NCI-H2107 (cell line): ENCODE measurements at places on chromosomes 7 and 10.

GRCh38 chr7:3063016-3063753 is 19.5 kb upstream of the CARD11 start:
- no peak for DNase-seq

- no peak for DNase-seq
These were observed 411.6 kb downstream of the PLXNA4 start for GRCh38 chr7:132164558-132165125.

- DNase-seq: no peak
These were observed 598.6 kb upstream of the MGMT start for GRCh38 chr10:128868481-128868880.

DNA sequence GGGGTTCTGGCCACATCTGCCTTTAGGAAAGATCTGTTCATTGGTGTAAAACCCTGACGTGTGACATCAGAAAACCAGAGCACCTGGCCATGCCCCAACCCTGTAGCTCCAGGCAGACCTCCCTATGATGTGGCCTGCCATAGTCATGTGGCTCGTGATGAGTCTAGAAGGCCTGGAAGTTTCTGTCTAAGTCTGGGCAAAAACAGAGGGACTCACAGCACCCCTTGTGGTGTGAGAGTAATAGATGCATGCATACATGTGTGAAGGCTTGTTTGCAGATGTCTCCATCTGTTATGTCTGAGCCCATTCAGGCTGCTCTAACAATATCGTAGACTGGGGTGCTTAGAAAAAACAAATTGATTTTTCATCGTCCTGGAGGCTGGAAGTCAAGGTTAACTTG is 309.3 kb downstream of the PAXIP1 start:
- no peak for DNase-seq

DNA sequence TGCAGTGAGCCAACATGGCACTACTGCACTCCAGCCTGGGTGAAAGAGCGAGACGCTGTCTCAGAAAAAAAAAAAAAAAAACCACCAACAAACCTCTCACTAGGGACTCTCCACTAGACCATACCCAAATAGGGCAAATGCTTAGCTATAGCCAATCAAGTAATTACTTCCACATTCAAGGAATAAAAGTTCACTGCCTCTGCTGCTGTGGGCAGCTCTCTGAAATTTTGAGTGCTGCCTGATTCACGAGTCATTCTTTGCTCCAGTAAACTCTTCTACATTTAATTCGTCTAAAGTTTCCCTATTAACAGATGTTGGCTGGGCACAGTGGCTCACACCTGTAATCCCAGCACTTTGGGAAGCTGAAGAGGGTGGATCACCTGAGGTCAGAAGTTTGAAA is 4.7 kb upstream of the NRBF2 start:
- DNase-seq: no peak

DNA sequence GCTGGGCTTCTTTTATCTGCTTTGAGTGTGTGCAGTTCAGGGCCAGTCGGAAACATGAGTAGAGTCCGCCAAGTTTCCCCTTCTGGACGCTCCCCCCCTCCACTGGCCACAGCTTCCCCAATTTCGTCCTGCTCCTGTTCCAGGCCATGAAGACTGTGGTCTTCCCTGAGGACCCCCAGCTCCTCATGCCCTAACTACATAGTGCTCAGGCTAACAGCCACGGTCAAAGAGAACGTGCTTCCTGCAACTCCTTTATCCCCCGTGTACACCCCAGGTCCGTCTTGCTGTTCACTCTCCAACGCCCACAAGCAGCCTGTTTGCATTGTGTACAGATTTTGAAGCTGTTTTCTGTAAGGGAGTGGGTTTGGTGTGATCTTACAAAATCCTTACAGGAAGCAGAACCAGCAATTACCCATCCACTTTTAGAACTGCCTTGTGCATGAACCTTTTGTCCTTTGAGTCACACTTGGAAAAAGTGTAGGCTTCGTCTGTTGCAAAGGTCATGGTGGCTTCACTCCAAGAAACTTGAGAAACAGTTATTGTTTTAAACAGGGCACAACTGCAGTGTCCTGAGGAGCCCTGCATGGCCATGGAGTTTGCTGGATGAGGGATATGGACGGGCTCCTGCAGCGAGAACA is 77.0 kb upstream of the FAM20C start:
- no peak for DNase-seq

GRCh38 chr10:50990568-50991455 is 83.5 kb upstream of the PRKG1 start:
- DNase-seq: no peak

- peak; percentile 81 for DNase-seq
These were observed at the start of gene ZNF783 for GRCh38 chr7:149261829-149262617. ZNF783 (plus strand) TSS chr7:149262196; CDS start chr7:149262334, 138 bp downstream.

- DNase-seq: no peak
These were observed 4.8 kb downstream of the UPK3B start for GRCh38 chr7:76514926-76515771.

DNA sequence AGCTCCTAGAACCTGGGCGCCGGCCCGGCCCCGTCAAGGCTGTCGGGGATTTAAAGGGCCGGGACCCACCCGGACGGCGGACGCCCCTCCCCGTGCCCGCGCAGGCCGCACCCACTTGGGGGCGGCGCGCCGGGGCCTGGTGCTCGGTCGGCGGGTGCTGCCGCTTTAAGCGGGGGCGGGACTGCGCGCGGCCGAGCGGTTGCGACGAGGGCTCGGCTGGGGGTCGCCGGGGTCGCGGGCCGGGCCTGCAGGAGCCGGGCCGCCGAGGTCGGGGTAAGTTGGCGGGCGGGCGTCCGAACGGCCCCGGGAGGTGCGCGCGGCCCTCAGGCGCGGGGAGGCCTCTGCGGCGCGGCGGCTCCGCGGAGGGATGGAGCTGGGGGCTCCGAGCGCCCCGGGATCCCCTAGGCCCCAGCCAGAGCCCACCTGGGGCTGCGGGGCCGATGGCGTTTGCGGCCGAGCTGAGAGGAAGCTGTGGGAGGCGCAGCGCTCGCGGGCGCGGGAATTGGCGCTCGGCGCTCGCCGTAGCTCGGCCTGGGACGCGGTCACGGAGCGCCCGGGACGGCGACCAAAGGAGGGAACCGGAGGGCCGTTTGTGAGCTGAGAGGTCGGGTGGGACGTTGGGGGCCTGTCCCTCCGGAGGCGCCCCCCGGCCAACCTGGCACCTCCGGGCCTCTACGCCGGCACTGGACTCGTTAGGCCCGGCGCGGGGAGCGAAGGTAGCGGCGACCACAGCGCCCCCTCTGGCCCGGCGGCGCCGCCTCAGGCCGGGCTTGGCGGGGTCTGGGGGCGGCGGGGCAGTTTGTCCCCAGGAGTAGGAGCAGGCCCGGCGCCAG is at the start of gene TRRAP:
TRRAP (plus strand) TSS at position 168 of the 833 bp plus-strand sequence. CDS start 2,619 bp downstream, outside the sequence.
- DNase-seq: peak; percentile 37

- DNase-seq: no peak
These were observed 50.4 kb upstream of the PPP2R2D start for GRCh38 chr10:131850383-131850870.

GRCh38 chr10:103493362-103493915 is at the start of gene NEURL1:
NEURL1 (plus strand) TSS chr10:103493705; CDS start chr10:103494388, 683 bp downstream.
- no peak for DNase-seq

GRCh38 chr10:44178856-44179255 is 206.0 kb downstream of the CXCL12 start:
- DNase-seq: no peak

- no peak for DNase-seq
These were observed 42.0 kb upstream of the SLC13A1 start for GRCh38 chr7:123241809-123242208.

DNA sequence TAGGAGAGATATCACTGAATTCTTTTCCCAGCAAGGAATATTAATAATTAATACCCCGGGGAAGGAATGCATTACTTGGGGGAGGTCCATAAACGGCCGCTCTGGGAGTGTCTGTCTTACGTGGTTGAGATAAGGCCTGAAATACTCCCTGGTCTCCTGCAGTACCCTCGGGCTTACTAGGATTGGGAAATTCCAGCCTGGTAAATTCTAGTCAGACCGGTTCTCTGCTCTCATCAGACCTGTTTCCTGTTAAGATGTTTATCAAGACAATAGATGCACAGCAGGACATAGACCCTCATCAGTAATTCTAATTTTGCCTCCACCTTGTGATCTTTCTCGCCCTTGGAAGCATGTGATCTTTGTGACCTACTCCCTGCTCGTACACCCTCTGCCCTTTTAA is 162.8 kb upstream of the KCND2 start:
- DNase-seq: no peak

DNA sequence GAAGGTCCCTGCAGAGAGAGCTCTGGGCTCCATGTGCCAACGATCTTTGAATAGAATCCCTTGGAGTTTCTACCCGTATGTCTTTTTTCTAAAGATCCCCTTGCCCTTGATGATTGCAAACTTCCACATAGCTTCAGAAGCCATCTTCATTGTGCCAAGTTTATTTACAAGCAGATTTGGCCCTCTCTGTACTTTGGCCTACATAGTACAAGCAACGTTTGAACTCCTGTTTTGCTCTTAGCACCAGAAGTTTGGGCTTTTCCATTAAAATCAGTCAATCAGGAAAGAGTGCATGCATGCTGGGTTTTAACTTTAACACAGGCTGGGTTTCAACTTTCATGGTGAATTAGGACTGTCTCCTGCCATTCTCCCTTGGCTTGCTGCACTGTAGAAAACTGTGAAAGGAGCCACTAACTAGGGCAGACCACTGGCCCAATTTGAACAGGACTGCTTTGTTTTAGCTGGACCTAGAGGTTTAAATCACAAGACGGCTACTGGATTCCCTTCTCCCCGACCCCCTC is 557.6 kb upstream of the GALNT17 start:
- no peak for DNase-seq

DNA sequence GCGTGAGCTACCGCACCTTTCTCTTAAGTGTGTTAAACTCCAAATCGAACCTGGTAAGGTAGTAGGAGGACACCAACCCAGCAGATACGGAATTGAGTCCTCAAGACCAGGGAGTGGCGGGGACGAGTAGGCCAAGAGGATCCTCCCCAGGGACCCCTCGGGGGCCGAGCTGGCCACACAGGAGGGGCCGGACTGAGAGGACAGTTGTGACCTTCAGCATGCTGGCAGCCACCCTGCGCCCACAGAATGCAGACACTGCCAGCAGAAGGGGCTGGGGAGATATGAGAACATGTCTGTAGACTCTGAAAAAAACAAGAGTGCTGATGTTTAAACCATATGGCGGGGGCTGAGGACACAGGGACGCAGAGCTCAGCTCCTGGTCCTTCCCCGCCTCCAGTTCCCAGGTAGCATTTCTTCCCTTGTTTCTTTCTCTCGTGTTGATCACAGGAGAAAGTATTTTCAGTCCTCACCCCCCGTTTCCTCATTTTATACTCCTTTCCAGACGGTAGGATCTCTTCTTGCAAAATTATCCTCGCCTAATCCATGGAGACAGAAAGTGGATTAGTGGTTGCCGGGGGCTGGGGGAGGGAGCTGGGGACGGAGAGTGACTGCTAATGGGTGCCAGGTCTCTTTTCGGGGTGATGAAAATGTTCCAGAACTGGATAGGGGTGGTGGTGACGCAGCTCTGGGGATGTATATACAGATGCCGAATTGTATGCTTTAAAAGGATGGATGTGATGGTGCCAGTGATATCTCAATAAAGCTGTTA is 11.5 kb upstream of the UNCX start:
- no peak for DNase-seq

GRCh38 chr7:1432411-1433082 is 26.7 kb downstream of the MICALL2 start:
- DNase-seq: peak; percentile 31
